NCI-H1105 (cell line): ENCODE measurements at places on chromosomes 6 and 20.

DNA sequence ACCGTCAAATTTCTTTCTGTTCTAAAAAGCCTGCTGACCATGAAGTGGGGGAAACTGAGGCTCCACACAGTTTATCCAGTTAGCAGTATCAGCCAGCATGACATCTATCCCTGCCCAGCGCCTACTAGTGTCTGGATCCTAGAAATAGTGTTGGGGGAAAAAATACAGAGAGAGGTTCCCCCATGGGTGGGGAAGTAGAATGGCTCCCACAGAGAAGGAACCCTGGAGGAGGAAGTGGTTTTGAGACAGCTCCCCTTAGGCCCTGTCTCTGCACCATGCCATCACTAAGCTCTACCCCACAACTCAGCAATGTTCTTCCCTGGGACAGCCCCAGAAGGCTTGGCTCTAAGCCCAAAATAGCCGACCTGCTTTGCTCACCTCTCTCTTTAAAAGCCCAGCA lies 153.4 kb downstream of the MBOAT1 start:
- DNase-seq, result no peak

DNA sequence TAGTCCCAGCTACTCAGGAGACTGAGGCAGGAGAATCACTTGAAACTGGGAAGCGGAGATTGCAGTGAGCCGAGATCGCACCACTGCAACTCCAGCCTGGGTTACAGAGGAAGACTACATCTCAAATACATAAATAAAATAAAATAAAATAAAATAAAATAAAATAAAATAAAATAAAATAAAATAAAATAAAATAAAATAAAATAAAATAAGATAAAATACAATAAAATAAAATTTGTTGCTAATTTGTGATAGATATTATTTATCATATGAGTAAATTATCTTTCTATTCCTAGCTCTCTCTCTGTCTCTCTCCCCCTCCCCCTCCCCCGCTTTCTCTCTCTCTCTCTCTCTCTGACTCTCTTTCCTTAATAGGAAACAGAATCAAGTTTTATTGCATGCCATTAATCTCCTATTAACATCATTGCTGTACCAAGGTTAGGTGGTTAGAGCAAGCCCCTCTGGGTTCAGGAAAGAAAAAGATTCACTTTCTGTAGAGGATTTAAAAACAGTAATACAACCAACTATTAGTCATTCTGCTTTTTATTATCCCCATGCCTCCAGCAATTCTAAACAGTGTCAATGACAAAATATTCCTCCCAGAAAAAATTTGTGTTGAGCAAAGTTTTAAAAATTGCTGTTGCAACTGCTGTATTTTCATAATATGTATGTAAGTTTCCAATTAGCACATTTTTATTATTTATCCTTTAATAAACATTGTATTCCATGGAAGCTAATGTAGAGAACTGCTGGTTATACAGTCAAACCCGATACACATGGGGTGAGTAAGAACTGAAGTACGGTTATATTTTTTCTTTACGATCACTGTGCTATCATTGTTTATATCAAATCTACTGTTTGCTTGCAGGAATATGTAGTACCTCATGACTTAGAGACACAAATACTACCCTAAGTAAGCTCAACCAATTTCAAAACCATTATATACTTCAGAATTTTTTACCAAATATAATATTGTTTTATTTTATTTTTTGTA lies 22.1 kb downstream of the BMP5 start:
- DNase-seq, result no peak

DNA sequence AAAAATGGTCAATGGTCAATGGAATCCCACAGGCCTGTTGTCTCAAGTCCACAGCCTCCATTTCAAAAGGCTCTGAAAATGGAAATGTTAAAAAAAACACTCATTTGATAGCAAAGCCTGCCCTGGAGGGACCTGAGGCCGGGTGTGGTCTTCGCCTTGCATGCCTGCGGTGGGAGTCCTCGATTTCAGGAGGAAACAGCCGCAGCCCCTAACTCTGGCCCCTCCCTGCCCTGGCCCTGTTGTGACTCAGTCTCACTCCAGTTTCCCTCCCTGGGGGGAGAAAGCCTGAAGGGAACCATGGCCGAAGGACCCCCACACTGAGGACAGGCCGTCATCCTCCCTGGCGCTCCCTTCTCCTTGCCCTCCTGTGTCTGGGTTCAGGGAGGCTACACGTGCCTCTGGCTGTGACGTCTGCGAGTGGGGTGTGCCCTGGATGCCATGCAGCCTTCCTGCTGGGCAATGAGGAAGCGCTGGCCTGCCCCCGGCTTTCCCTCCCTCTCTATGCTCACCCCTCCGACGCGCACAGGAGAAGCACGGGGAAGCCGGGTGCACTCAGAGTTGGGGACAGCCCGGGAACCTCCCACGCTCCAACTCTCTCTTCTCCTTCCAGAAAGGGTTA lies 9.2 kb downstream of the BHLHE23 start:
- DNase-seq, result no peak

DNA sequence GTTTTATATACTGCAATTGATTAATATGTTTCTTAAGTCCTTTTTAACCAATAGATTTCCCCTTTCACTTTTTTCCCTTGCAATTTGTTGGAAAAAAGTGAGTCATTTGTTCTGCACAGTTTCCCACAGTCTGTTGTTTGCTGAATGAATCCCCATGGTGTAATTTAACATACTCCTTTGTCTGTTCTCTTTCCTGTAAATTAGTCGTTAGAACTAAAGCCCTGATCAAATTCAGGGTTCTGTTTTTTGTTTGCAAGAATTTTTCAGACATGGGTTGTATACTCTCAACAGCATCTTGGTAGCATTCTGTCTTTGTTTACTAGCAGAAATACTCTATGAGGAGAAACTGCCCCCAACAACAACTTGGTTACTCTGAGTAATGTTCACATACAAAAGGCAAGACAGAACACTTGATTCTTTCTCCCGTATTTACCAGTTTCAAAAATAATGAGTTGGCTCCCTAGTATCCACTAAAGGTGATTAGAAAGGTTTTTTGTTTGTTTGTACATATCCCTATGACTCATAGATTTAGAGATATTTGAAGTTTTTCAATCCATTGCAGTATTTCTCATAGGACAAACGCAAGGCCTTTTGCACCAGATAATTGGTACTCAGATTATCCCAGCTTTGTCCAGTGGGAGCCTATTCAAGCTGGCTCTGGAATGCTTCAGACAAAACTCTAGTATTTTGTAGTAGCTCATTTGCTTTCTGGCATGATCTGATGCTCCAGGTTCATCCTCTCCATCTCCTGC lies 16.5 kb downstream of the BLOC1S5 start:
- no peak for DNase-seq

DNA sequence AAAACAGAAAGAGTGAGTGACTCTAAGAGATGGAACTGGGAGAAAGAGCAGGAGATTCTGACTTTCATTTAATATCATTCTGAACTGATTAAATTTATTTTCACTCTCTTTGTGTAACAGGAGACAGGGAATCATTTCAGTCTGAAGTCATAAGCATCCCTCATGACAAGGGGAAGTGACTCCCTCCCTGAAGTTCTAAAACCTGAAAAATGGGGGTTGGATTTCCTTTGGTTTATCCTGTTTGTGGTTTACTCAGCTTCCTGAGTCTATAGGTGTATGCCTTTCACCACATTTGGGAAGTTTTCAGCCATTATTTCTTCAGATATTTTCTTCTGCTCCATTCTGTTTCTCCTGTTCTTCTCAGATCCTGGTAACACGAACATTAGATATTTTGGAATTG lies 3.4 kb upstream of the FKBP1A start:
- no peak for DNase-seq

DNA sequence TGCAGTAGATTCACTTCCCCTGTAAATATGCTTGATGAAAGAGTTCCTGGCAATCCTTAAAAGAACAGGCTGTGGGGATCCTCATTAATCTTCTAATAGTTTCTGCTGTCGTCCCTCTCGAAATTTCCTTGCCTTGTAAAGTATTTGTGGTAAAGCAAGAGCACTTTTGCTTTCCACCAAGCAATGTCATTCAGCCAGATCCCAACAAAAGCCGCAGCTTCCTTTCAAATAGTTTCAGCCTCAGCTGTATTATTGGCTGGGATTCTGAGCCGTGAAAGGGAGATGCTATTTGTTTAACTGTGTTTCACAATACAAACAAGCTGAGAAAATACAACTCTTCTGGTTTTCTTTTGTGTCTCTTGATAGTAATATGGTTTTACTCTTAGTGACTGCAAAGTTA lies 48.9 kb upstream of the EPHA7 start:
- DNase-seq, result no peak

GRCh38 chr6:117521791-117522502 lies 39.5 kb downstream of the DCBLD1 start:
- DNase-seq, result no peak

DNA sequence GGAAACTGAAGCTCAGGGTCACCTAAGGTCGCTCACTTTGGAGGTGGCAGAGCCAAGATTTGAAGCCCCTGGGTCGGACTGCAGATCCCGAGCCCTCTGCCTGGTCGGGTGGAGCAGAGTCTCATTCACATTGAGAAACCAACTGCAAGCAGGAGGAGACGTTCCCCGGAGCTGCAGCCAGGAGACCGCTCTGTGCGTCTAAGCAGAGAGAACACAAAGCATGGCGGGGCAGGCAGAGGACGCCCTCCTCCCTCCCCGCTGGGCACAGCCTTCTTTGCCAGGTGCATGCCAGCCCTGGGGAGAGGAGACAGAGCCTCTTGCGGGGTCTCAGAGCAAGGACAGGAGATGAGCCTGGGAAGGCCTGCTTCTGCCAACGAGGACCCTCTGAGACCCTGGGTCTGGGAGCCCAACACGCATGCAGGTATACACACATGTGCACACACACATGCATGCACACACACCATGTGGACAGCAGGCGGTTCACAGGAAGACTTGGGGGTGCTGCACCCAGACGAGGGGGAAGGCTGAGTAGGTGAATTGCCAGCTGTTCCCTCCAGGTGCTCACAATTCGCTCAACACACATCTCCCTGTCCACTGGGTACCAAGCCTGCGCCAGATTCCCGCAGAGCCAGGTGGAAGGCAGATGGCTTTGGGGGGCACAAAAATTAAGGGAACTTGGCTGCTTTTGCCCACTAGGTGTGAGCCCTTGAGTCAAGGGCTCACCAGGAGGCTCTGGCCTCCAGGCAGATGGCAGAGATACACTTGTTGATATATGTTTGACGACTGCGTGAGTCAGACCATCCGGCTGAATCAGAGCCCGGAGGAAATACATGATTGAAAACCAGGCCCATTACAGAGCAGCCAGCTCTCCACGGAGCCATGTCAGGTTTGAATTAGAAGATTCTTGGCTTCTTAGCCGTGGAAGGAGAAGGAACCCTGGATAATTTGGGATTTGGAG lies 5.5 kb upstream of the NTSR1 start:
- DNase-seq, result no peak

DNA sequence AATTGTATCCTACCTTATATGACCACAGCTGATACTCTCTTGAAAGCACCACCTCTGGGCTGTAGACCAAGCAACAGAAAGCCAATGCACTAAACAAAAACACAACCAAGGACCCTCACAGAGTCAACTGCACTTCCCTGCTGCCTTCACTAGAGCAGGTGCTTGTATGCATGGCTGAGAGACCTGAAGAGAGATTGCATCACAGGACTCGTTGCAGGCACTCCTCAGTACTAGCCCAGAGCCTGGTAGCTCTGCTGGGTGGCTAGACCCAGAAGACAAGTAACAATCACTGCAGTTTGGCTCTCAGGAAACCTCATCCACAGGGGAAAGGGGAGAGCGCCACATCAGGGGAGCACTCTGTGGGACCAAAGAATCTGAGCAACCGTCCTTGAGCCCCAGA lies 521.6 kb upstream of the IMPG1 start:
- no peak for DNase-seq

DNA sequence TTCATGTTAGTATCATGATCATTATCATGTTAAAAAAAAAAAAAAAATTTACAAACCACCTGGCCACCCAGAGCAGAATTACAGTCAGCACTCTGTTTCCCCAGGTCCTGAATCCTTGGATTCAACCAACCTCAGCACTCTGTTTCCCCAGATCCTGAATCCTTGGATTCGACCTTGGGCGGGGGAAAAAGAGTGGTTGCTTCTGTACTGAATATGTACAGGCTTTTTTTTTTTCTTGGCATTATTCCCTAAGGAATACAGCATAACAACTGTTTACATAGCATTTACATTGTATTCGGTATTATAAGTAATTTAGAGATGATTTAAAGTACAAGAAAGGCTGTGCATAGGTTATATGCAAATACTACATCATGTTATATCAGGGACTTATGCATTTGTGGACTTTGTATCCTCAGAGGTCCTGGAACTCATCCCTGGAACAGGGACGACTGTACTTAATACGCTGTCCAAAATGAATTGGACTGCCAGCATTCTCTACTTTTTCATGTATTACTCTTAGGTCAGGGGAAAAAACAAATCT lies 31.2 kb downstream of the GCNT2 start:
- DNase-seq, result no peak

DNA sequence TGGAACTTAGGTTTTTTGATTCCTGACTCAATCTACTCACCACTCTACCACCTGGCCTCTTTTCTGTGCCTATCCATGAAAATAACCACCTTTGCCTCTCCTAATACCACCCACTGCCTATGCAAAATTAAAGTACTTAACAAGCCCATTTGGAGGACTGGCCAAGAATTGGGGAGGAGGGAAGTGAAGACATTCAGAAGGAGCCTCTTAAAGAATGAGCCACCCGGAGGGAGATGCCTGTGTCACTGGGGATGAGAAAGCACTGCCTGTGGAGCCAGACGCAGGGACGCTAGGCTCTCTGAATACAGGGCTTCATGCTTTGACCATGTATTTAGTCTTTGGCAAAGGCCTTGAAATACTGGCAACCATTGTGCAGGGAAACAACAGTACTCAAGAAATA lies 40.0 kb upstream of the MRPS10 start:
- DNase-seq, result no peak

DNA sequence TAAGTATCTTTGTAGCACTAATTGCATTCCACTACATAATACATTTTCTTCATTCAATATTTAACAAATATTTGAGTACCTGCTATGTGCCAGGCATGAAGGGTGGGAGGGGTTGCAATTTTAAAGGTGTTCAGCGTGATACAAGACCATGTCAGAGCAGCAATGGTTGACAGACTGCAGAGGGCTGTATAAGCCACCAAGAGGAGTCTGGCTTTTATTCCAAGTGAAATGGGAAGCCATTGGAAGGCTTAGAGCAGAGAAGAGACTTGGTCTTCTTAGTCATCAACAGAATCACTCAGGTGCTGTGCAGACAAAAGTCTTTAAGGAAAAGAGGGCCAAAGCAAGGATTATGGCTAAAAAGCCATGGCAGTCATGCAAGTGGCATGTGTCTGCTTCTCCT lies 360.8 kb upstream of the ARID1B start:
- DNase-seq, result no peak
